ENCODE measurements at places on chromosomes 13 and 19.

DNA sequence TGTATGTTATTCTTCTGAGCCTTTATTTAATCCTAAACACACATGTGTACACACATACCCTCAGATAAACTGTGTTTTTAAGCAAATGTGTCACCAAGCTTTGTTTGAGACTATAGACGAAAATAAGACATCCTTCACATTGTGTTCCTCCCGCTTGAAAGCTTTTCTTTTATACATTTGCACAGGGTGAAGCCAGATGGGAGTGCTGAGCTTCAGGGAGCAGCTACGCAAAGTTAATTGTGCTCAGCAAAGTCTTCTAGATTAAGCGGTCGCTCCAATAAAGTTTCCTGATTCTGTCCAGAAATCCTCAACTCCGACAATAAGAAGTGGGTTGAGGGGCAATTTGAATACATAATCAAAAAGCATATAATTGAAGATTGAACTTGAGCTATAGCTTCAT, 117.2 kb upstream of the ARGLU1 start:
- no peak for DNase-seq

GRCh38 chr19:4559569-4559968, at the start of gene SEMA6B:
Gene SEMA6B, minus strand, starts transcription at chr19:4559684. Its CDS starts 1,227 bp downstream, at chr19:4558457.
- peak; percentile 74 for DNase-seq

- no peak for DNase-seq
Observed at GRCh38 chr19:16024266-16025107, 51.8 kb upstream of the TPM4 start.

DNA sequence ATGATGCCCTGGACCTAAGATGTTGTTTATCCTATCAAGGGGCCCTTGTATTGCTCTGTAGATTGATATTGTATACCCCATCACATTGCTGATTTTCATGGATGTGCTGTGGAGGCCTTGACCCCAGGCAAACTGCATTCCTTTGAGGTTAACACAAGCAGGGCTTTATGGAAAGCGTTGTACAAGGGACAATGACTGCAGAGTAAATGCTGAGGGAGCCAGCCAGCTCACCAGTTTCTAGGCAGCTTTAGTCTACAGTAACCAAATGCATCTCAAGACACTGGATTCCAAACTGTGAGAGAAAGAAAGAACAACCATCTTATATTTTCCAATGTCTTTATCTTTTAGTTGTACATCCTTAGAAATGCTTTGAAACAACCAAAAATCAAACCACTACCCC, 34.1 kb upstream of the EDNRB start:
- DNase-seq: no peak

DNA sequence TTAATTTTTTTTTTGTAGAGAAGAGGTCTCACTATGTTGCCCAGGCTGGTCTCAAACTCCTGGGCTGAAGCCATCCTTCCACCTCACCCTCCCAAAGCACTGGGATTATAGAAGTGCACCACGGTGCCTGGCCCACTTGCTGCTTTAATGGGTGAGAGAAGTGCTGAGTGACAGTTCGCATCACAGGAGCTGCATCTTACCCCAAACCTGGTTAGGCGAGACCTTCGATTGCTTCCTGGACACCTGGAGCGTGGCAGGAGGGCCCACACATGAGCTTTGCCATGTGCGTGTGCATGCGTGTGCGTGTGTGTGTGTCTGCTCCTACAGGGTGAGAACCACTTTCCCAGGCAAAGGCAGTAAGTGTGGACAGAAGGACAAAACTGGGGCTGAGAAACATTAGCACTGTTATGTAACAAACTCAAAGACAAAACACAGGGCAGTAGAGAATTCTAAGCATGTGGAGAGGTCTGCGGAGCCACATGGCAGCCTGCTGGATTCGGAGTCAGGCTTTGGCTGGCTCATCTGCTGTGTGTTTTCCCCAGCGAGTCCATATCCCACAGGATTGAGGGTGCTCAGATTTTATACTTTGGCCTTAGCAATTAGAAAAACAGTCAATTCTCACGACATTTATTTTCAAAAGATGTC, 11.7 kb upstream of the MTIF3 start:
- DNase-seq: no peak

DNA sequence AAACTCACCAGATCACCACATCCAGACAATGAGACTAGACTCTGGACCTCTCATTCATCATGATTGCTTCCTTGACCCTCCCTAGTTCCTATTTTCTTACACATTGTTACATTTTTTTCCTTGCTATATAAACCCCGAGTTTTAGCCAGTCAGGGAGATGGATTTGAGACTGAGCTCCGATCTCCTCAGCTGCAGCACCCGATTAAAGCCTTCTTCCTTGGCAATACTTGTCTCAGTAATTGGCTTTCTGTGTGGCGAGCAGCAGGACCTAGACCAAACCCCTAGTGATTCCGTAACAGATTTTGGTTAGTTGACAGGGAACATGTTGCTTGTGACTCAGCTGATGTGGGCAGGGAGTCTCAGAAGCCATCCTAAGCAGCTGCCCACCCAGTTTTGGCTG, 44.0 kb downstream of the SUCLA2 start:
- DNase-seq: no peak

DNA sequence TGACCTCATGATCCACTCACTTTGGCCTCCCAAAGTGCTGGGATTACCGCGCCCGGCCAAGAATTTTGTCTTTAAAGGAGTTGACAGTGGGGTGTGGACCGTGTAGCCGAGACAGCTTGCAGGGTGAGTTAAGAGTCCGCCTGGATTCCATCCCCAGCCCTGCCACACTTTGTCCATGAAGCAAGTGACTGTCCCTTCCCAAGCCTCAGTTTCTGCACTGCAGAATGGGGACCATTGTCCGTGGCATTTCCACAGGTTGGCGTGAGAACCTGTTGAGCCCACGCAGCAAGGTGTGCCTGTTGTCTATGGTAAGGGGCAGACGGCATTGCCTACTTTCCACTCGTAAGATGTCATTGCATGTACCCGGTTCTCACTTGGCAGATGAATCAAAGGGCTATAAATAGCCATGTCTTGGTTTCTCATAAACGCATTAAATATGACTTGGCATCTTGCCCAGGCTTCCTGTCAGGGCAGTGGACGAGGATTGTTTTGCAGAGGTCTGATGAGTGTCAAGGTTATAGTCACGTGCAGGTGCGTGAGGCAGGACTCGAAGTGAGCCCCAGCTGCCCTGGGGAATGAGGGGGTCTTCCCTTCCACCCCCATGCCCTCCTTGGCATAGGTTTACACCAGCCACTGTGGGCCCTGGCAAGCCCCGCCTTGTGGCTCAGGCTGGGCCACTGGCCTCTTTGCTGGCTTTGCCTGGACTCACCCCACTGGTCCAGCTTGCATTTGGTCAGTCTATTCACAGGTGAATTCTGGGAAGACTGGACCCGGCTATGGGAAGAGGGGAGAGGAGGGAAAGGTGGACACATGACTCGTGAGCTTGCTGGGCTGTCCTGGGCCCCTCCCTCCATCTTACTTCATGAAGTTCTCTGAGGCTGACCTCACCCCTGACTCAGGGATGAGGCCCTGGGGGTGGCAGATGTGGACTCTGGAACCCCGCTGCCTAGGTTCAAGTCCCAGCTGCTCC, 14.6 kb downstream of the FAM187B start:
- peak; percentile 88 for DNase-seq

- peak; percentile 47 for DNase-seq
Observed at GRCh38 chr19:4988770-4989251, 19.9 kb downstream of the KDM4B start.

GRCh38 chr13:32426191-32426989, 1.5 kb downstream of the N4BP2L1 start:
- peak; percentile 36 for DNase-seq

GRCh38 chr19:21581646-21582240, 76.3 kb downstream of the ZNF429 start:
- DNase-seq: no peak

All from choroid plexus epithelial cell (primary cell).